PC-9 (cell line): ENCODE measurements at places on chromosomes 2 and 18. TPM values are rescaled to one million over a fixed set of nuclear protein-coding genes. Genes with fewer than 3 reads are reported as not detected.

DNA sequence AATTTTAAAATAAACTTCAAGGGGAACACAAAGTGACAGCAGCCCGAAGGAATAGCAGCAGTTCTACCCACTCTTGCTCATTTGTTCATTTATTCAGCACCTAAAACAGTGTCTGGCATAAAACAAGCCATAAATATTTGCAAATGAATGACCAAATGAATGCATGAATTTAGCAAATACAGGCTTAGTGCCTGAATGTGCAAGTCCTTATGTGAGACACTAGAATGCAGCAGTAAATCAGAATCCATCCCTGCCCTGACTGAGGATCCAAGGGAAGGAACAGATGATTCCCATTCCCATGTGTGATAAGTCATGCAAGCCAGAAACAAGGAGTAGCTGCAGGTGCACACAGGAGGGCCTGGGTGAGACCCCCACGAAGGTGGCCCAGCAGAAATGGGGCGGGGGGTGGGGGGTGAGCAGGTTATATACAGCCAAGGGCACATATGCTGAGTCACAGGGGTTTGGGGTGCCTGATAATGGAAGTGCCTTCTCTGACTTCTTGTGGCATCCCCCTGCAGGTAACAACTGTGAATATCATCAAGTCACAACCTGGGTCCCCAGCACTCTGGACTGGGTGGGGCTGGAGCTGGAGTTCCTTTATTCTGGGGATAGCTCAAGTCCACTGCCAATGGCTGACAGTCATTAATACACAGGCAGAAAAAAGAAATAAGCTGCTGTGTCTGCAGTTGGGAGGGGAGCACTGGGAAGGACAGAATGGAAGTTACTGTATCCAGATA, 311.9 kb downstream of the TXNL1 start:
- H3K27me3 ChIP-seq, result no peaks in the 10 kb centered on the region
- no peaks in the 10 kb centered on the region for H3K36me3 ChIP-seq
- H3K4me3 ChIP-seq, result no peak overlapping the region
- no peak for DNase-seq
- H3K4me1 ChIP-seq, result no peaks in the 10 kb centered on the region

DNA sequence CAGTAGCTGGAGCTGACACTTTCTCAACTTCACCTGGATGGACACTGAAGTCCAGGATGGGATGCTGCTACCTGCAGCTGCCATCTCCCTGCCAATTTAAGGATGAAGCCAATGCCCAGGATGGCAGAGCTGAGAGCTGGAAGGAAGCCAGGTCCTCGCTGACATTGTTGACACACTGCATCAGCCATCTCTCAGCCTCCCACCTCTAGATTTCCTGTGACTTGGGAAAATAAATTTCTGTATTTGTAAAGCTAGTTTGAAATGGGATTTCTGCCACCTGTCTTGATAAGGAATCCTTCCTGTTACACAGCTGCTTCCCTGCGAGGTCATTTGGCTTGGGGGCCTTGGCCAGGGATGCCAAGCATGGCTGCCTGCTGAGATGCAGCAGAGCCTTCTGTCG, 43.5 kb downstream of the KCTD1 start:
- DNase-seq, result no peak
- no peaks in the 10 kb centered on the region for H3K4me1 ChIP-seq
- no peaks in the 10 kb centered on the region for H3K27me3 ChIP-seq

The BMP10 gene
- total RNA-seq, result not detected in 2 replicates

The SULT1C4 gene
- not detected in 2 replicates for total RNA-seq

- H3K4me3 ChIP-seq, result no peak overlapping the region
- no peaks in the 10 kb centered on the region for H3K27me3 ChIP-seq
- 0 out of 2 replicates have a peak, but pooled peaks cover 18% of the 10 kb centered on the region for H3K36me3 ChIP-seq
- DNase-seq, result no peak
- no peak overlapping the region for H3K27ac ChIP-seq
- H3K4me1 ChIP-seq, result no peaks in the 10 kb centered on the region
Observed at GRCh38 chr18:74512321-74513053, 16.3 kb downstream of the CNDP2 start.

- H3K4me3 ChIP-seq, result no peak overlapping the region
- no peaks in the 10 kb centered on the region for H3K36me3 ChIP-seq
- H3K4me1 ChIP-seq, result no peaks in the 10 kb centered on the region
- H3K27ac ChIP-seq, result no peak overlapping the region
Observed at GRCh38 chr2:171087547-171087946, 73.1 kb downstream of the TLK1 start.

- DNase-seq, result no peak
- no peaks in the 10 kb centered on the region for H3K4me1 ChIP-seq
- no peaks in the 10 kb centered on the region for H3K36me3 ChIP-seq
- no peak overlapping the region for H3K4me3 ChIP-seq
- H3K27ac ChIP-seq, result no peak overlapping the region
Observed at GRCh38 chr2:105781274-105781978, 36.7 kb downstream of the NCK2 start.

The CD28 gene
- total RNA-seq, result not detected in 2 replicates

DNA sequence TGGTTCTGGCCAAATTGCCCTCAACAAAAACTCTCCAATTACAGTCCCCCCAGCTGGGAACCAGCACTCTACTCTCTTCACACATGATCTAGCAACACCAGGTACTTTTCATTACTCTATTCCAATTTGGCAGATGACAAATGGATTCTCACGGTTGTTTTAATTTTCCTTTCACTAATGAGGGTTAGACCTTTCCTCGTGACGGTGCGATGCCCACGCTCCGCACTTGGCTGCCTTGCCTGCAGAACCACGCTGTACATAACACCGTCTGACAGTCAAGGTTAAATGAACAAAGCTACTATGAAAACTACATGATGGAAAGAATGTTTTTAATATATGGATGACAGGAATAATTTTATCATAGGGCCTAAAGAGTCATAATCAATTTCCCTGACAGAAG, 141.5 kb downstream of the FBXO15 start:
- no peaks in the 10 kb centered on the region for H3K4me1 ChIP-seq
- no peak overlapping the region for H3K27ac ChIP-seq
- 0 out of 2 replicates have a peak, but pooled peaks cover 1% of the 10 kb centered on the region for H3K27me3 ChIP-seq
- no peak overlapping the region for H3K4me3 ChIP-seq
- no peak for DNase-seq

DNA sequence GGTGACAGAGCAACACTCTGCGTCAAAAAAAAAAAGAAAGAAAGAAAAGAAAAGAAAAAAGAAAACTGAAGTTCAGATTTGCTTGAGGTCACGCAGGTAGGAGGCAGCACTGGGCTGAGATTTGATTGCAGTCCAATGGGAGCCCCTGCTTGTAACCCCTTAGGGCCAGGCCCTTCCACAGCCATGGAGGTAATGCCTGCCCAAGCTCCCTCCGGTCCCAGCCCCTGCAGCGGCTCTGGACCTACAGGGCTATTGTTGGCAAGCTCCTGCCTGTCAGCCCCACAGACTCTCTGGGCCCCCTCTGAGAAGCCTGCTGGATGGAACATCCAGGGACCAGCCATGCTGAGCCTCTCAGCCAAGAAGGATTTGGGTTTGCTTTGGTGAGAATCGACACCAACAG, 12.2 kb downstream of the ZFP36L2 start:
- H3K27ac ChIP-seq, result no peak overlapping the region
- no peak overlapping the region for H3K4me3 ChIP-seq
- no peaks in the 10 kb centered on the region for H3K36me3 ChIP-seq
- peaks cover 27% of the 10 kb centered on the region for H3K4me1 ChIP-seq
- no peak for DNase-seq
- no peaks in the 10 kb centered on the region for H3K27me3 ChIP-seq

- no peak for DNase-seq
- H3K4me3 ChIP-seq, result no peak overlapping the region
- H3K36me3 ChIP-seq, result no peaks in the 10 kb centered on the region
- H3K27ac ChIP-seq, result no peak overlapping the region
- no peaks in the 10 kb centered on the region for H3K4me1 ChIP-seq
Observed at GRCh38 chr2:61581716-61582115, 43.6 kb upstream of the XPO1 start.

GRCh38 chr2:84808279-84808678, 72.6 kb downstream of the TRABD2A start:
- H3K4me1 ChIP-seq, result no peaks in the 10 kb centered on the region; the same call in 1 of the 2 replicates
- DNase-seq, result no peak
- no peak overlapping the region for H3K27ac ChIP-seq
- no peak overlapping the region for H3K4me3 ChIP-seq

GRCh38 chr2:179671043-179671981, 190.1 kb downstream of the ZNF385B start:
- DNase-seq, result no peak
- H3K36me3 ChIP-seq, result no peaks in the 10 kb centered on the region
- H3K4me1 ChIP-seq, result no peaks in the 10 kb centered on the region
- H3K4me3 ChIP-seq, result no peak overlapping the region
- H3K27ac ChIP-seq, result no peak overlapping the region

The ELOA2 gene
- not detected in 2 replicates for total RNA-seq

GRCh38 chr2:38682008-38682575, 16.2 kb downstream of the GALM start:
- H3K27ac ChIP-seq, result no peak overlapping the region
- H3K4me3 ChIP-seq, result no peak overlapping the region
- H3K4me1 ChIP-seq, result peaks cover 5% of the 10 kb centered on the region; the same call in 1 of the 2 replicates
- no peak for DNase-seq

The GALNT13 gene
- total RNA-seq, result 3.6 and 4.0 TPM in 2 replicates

The GPR35 gene
- total RNA-seq, result 1.1 and 2.5 TPM in 2 replicates

The CHRNG gene
- not detected in 2 replicates for total RNA-seq

The BOLL gene
- total RNA-seq, result not detected in 2 replicates

The PRSS56 gene
- not detected in 2 replicates for total RNA-seq

GRCh38 chr2:1051075-1051474, 100.4 kb downstream of the SNTG2 start:
- no peak for DNase-seq
- H3K27me3 ChIP-seq, result peaks cover 17% of the 10 kb centered on the region; the same call in 1 of the 2 replicates
- no peak overlapping the region for H3K27ac ChIP-seq
- no peaks in the 10 kb centered on the region for H3K4me1 ChIP-seq

GRCh38 chr2:28158791-28159190, 233.9 kb upstream of the FOSL2 start:
- no peaks in the 10 kb centered on the region for H3K36me3 ChIP-seq
- DNase-seq, result no peak
- no peak overlapping the region for H3K27ac ChIP-seq
- no peak overlapping the region for H3K4me3 ChIP-seq
- H3K4me1 ChIP-seq, result no peaks in the 10 kb centered on the region

The MAP3K19 gene
- total RNA-seq, result not detected in 2 replicates

DNA sequence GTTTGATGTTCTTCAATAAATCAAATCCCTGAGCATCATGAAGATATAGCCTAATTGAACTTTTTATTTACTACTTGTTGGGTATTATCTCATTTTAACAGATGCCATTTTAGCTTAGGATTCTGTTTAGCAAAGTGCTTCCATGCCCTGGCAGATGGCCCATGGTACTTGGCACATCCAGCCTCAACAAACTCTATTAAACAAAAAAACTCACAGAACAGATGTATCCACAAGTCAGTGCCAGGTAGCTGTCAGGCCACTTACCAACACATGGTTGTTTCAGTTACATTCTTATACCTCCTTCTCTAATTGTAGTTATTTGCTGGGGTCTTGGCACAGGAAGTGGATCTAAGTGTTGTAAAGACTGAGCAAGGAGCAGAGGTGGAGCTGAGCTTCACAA, 29.6 kb downstream of the GAD1 start:
- H3K4me3 ChIP-seq, result no peak overlapping the region
- no peaks in the 10 kb centered on the region; the same call in 1 of the 2 replicates for H3K4me1 ChIP-seq
- no peak overlapping the region for H3K27ac ChIP-seq
- DNase-seq, result no peak
- H3K27me3 ChIP-seq, result no peaks in the 10 kb centered on the region
